ENCODE measurements at places on chromosomes 2 and 18.

- DNase-seq, result no peak
Measured at GRCh38 chr2:46876741-46877384, 38.7 kb downstream of the MCFD2 start.

DNA sequence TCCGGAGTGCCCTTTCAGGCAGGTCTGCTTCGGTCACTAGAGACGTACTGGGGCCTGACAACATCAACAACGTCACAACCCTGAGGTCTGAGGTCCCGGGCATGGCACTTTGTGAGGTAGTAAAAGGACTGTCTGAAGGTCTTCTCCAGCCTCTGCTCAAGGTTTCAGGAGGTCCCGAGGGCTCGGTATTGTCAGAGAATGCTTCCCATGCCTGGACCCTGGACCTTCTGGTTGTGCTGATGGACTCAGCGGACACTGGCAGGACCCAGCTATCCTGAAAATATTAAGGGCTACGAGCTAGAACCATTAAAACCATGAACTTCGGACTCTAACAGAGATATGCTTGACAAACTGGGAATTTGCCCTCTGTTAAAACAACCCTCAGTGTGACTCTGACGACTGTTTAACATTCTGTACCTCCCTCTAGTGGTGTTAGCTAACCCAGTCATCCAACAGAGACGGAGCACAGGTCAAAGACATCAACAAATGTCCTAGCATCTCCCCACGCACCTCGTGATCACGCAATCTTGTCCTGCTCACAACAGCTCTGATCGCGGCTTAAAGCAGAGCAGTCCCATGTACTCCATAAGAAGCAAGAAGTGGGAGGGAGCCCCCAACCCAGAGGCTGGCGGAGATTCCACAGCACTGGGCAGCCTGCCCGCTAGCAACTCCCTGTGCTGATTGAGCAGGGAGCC, 96.5 kb downstream of the CCDC93 start:
- no peak for DNase-seq

DNA sequence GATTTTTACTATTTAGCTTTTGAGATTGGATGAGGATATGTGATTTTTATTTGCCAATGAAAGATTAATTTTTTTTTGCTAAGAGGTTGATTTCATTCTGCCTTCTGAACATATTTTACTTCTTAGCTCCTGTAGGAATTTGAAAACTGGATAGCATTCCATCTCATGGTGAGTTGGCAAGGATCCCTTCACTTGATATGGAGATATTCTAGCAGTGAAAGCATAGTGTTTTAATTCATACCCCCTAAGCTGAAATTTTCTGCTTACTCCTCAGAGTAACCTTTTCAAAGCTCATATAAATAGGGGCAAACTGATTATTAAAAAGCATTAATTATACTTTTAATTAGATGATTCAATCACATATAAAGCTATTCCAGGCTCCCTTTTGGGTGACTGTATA, 61.0 kb upstream of the KCNJ3 start:
- DNase-seq, result no peak

GRCh38 chr2:157290525-157290924, 33.0 kb downstream of the GALNT5 start:
- no peak for DNase-seq

DNA sequence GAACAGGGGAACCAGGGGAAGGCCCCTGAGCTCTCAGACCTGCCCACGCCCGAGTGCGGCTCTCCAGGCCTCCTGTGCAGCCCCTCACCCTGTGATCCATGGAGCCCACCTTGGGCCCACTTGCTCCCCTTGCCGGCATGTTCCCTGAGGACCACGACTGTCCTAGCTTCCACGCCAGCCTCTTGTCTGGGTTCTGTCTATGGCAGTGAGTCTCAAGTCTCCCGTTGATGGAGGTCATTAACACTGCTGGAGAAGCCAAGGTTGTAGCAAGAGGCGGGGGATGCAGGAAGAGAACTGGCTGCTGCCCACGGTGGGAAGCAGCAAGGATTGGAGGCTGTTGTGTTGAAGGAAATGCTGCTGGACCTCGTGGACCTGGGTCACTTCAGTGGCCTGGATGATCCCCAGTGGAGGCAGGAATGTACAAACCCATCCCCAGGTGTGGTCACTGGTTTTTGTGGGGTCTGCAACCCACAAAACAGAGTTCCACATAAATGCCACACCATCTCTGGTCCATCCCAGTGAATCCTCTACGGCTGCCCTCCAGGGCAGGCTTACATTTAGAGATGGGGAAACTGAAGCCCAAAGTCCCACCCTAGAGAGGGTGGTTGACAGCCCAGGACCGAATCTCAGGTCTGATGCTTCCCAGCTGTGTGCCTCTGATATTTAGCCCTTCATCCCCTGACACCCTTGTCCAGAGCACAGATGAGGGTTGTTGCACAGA, 150.3 kb downstream of the NDUFA10 start:
- no peak for DNase-seq
